ENCODE measurements at places on chromosomes 5 and 9. TPM values are rescaled to one million over a fixed set of nuclear protein-coding genes. Genes with fewer than 3 reads are reported as not detected.

Gene MFAP3
- 31.7 TPM for total RNA-seq

Gene SPATA31C1
- not detected for total RNA-seq

Gene PHF24
- total RNA-seq, result not detected

Gene ESM1
- total RNA-seq, result 577 TPM

Gene THOC3
- total RNA-seq, result 35.0 TPM

DNA sequence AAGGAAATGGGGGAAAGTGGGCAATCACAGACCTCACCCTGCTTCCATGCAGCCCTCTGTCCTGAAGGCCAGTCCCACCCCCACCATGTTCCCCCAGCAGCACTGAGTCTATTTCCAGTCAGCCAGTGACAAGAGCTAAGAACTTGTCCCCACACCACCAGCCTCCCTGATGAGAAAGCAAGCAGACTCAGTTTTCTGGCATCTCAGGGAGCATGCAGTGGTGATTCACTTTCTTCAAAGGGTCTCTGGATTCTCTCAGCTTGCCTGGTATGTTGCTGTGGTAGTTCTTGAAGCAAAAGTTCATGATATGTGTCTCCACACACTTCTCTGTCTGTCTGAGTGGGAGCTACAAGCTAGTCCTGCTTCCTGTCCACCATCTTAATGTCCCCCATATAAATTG is 799.9 kb upstream of the TYRP1 start:
- no peaks in the 10 kb centered on the region for H3K36me3 ChIP-seq
- no peaks in the 10 kb centered on the region for H3K4me1 ChIP-seq
- no peak for DNase-seq
- H3K27me3 ChIP-seq, result no peaks in the 10 kb centered on the region
- no peak overlapping the region for H3K27ac ChIP-seq

DNA sequence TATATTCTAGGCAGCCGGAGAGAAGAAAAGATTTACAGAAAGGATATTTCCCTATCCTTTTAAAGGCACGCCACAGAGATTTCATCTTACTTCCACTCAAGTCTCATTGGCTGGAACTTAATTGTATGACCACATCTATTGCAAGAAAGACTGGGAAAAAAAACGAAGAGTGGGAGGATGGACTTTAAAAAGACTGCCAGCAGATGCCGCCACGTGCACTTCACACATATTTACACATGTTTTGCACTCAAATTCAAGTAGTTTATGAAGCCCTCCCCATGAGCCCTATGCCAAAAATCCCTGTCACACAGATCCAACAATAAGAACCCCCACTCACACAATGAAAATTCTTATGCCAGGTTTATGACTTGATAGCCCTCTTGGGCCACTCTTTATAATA is 138.5 kb upstream of the TYRP1 start:
- H3K4me1 ChIP-seq, result no peaks in the 10 kb centered on the region
- H3K27me3 ChIP-seq, result no peaks in the 10 kb centered on the region
- H3K27ac ChIP-seq, result no peak overlapping the region

DNA sequence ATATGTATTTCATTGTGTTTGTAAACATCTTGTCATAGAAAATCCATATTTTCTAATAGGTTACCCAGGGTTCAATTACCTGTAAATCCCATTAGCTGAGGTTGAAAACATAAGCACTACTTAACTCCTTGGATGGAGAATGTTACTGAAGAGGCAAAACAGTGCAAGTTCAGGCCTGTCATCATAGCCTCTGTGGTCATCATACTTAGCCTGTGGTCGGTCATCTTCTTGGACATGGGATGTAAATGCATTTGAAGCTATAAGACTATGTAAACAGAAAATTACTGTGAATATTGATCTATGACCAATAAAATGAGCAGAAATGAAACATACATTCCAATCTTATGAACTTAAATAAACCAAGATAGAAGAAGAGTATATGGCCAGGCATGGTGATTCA is 164.7 kb downstream of the CHSY3 start:
- no peak overlapping the region for H3K27ac ChIP-seq
- H3K4me3 ChIP-seq, result no peak overlapping the region
- H3K4me1 ChIP-seq, result no peaks in the 10 kb centered on the region

GRCh38 chr5:130278136-130278535 is 373.9 kb downstream of the CHSY3 start:
- H3K27me3 ChIP-seq, result no peaks in the 10 kb centered on the region
- no peak overlapping the region for H3K4me3 ChIP-seq

DNA sequence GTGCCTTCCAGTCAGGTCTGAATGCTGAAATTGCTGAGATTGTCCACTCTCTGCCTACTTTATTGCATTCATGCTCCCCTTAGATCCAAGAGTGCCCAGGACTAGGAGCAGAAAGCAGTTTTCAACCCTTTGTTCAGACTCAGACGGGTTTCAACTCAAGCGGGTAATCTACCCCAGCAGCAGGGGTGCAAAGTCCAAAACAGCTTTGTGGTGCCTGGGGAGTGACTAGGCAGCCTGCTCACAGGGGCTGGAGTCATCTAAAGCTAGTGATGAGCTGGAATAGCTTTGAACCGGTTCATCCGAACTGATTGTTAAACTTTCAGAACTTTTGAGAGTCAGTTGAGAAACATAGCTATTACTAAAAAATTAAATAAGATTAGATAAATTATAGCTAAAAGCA is 71.0 kb upstream of the IQGAP2 start:
- no peak for DNase-seq
- no peaks in the 10 kb centered on the region for H3K4me1 ChIP-seq
- H3K36me3 ChIP-seq, result no peaks in the 10 kb centered on the region
- H3K4me3 ChIP-seq, result no peak overlapping the region
- H3K27ac ChIP-seq, result no peak overlapping the region
- peaks cover 2% of the 10 kb centered on the region for H3K27me3 ChIP-seq

GRCh38 chr5:137092831-137093230 is 406.3 kb downstream of the SPOCK1 start:
- H3K27ac ChIP-seq, result no peak overlapping the region
- no peak for DNase-seq
- H3K36me3 ChIP-seq, result no peaks in the 10 kb centered on the region
- no peaks in the 10 kb centered on the region for H3K4me1 ChIP-seq

- H3K27ac ChIP-seq, result no peak overlapping the region
- H3K4me3 ChIP-seq, result no peak overlapping the region
- no peaks in the 10 kb centered on the region for H3K4me1 ChIP-seq
- DNase-seq, result no peak
- H3K27me3 ChIP-seq, result no peaks in the 10 kb centered on the region
These were observed 12.5 kb upstream of the PARP8 start for GRCh38 chr5:50653946-50654345.

Data from endothelial cell of umbilical vein (primary cell).